ENCODE measurements at places on chromosomes 6 and 20. TPM values are rescaled to one million over a fixed set of nuclear protein-coding genes. Genes with fewer than 3 reads are reported as not detected.

IP6K3 gene
- total RNA-seq: 2.7 TPM

MICA gene
- 132 TPM for total RNA-seq

TRIM40 gene
- not detected for total RNA-seq

DPPA5 gene
- total RNA-seq: not detected

SIGLEC1 gene
- not detected for total RNA-seq

DLK2 gene
- total RNA-seq: 0.86 TPM

SMLR1 gene
- not detected for total RNA-seq

C6orf163 gene
- 0.35 TPM for total RNA-seq

SYNDIG1 gene
- not detected for total RNA-seq

BHLHE23 gene
- not detected for total RNA-seq

SLC35D3 gene
- total RNA-seq: not detected

TMEM217 gene
- 2.0 TPM for total RNA-seq

GGTLC1 gene
- total RNA-seq: not detected

BACH2 gene
- not detected for total RNA-seq

YIPF3 gene
- 164 TPM for total RNA-seq

RREB1 gene
- total RNA-seq: 6.9 TPM

LPA gene
- total RNA-seq: not detected

BPIFA1 gene
- total RNA-seq: not detected

MRS2 gene
- 41.6 TPM for total RNA-seq

APCDD1L gene
- 36.9 TPM for total RNA-seq

AKAP12 gene
- total RNA-seq: 47.0 TPM

E2F1 gene
- total RNA-seq: 7.5 TPM

GNAS-AS1 gene
- not detected for total RNA-seq

LY6G6D gene
- not detected for total RNA-seq

RFX6 gene
- total RNA-seq: not detected

FRS3 gene
- 2.0 TPM for total RNA-seq

MEP1A gene
- not detected for total RNA-seq

LINC00237 gene
- total RNA-seq: not detected

TAGAP gene
- not detected for total RNA-seq

TUBB gene
- total RNA-seq: 1,663 TPM

ADGRF4 gene
- under 0.01 TPM for total RNA-seq

RHAG gene
- total RNA-seq: not detected

SLC26A8 gene
- not detected for total RNA-seq

SLC32A1 gene
- not detected for total RNA-seq

NPEPL1 gene
- total RNA-seq: 17.4 TPM

PROKR2 gene
- not detected for total RNA-seq

CGA gene
- total RNA-seq: 4.6 TPM

OR2H2 gene
- total RNA-seq: not detected

CST3 gene
- total RNA-seq: 421 TPM

ENTPD6 gene
- total RNA-seq: 87.4 TPM

OPN5 gene
- total RNA-seq: not detected

DACT2 gene
- total RNA-seq: not detected

TRIM10 gene
- total RNA-seq: not detected

TOMM6 gene
- total RNA-seq: 362 TPM

EGFL8 gene
- 1.2 TPM for total RNA-seq

ABHD12 gene
- total RNA-seq: 62.0 TPM

PPP1R11 gene
- total RNA-seq: 32.0 TPM

All from myometrial cell (primary cell).